ENCODE measurements at places on chromosomes 2 and 18. TPM values are rescaled to one million over a fixed set of nuclear protein-coding genes. Genes with fewer than 3 reads are reported as not detected.

The TRIB2 gene
- total RNA-seq: 1.1 TPM

The IL1RL1 gene
- 1.2 TPM for total RNA-seq

The FEV gene
- not detected for total RNA-seq

The DPP4 gene
- total RNA-seq: 0.69 TPM

The DSG2 gene
- total RNA-seq: 59.6 TPM

The CDK5R2 gene
- 4.6 TPM for total RNA-seq

The FBXO36 gene
- total RNA-seq: 0.93 TPM

The PLGLB2 gene
- total RNA-seq: 0.19 TPM
